ENCODE measurements at places on chromosomes 7 and 10.
A peak's percentile ranks its signal among the peaks of the same experiment; 100 is the strongest.

DNA sequence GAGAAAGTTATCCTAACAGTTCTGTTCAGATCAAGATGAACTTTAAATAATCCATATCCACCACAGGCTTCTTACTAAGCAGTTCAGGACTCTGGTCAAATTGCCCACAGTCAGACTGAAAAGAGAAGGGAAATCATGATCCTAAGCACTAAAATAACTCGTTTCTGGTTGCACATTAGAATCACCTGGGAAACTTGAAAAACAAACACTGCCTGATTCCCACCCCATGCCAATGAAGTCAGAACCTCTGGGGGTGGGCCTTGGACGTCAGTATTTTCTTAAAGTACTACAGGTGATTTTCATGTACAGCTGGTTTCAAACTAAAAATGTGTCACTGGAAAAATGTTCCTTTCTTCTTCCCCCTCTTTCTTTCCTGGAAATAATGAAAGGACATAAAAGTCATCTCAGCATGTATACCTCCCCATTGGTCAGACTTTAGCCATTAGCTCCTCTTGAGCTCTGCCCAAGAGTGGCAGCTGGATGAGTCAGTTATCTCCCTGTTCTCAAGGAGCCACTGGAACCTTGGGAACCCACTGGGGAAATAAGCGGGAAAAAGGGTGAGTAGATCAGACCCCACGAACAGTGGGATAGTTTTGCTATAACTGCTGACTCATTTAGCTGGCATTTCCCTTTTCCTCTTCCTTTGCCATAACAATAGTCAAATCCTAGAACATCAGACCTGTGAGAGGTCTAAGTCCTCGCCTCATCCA is 75.3 kb upstream of the IL6 start:
- no peak for DNase-seq

- no peak for DNase-seq
These were observed 50.3 kb downstream of the ATXN7L1 start for GRCh38 chr7:105826143-105826542.

DNA sequence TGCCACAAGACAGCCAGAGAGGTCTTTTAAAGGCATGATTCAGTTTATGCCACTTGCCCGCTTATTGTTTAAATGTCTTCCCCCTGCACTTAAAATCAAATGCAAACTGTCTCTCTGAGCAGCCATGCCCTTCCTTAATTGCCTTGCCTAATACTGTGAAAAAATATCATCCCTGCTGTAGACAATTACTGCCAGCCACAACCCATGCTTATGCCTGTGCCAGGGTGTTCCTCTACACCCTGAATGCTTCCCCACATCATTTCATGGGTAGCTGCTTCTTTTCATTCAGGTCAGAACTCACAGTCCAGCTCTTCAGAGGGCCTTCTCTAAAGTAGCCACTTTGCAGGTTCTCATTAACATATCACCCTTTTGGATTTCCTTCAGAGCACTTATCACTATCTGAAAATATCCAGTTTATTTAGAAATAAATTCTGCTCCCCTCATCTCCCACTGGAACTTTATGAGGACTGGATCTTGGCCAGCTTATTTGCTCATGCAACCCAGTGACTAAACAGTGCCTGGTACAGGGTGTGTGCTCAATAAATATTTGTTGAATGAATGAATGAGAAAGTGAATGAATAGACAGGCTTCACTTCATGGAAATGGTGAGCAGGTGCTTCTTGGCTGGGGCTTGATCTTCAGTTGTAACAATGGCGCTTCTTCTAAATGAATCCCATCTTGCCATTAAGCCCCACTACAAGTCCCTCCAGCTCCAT is 162.4 kb upstream of the MDFIC start:
- DNase-seq, result no peak

- no peak for DNase-seq
These were observed 388.5 kb upstream of the NFE2L3 start for GRCh38 chr7:25763463-25763860.

- DNase-seq, result no peak
These were observed 195.1 kb downstream of the HECW1 start for GRCh38 chr7:43307522-43307921.

GRCh38 chr10:178723-179122 is 43.5 kb downstream of the ZMYND11 start:
- no peak for DNase-seq

DNA sequence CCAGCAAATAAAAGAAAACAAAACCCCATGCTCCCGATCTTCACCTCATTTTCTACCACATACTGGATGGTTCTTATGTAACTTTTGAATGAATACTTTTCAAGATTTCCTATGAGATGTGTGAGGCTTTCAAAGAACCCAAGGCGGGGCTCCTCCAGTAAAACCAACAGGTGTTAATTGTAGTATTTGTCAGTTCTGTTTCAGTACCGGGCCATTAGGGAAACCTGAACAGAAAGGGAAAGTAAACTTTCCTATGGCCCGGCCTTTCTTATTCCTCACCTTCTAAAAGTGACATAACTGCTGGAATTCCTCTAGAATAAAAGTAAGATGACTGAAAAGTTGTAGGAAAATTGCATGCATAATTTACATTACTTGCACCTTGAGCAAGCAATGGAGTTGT is 672.9 kb downstream of the MAGI2 start:
- no peak for DNase-seq

DNA sequence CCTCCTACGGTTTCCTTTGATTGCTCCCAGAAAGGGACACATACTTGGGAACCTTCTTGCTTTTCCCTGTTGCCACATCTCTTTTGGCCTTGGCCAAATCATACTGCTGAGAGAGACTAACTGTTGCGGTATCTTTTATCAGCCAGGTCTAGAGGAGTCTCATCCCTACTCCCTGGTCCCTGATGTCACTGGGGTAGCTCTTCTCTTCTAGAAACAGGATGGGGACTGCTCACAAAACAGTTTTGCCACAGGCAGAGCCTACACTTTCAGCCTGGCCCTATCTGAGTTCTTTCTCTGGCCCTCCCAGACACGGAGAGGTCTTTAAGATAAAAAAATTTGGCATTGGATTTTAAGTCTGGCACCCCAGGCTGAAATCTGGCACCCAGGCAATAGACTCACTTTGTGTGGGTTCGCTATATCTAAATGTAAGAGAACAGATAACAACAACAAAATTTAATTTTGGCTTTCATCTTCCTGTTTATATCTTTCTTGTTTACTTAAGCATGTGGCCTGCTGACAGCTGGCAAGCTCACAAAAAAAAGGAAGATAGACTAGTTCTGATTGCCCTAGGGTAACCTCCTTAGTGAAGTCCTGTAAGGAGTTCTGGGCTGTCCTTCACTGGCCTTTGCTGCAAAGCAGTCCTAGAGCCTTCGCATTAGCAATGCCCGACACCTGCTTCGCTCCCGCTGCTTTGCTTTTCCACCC is 228.3 kb upstream of the NPVF start:
- DNase-seq, result peak; percentile 9

DNA sequence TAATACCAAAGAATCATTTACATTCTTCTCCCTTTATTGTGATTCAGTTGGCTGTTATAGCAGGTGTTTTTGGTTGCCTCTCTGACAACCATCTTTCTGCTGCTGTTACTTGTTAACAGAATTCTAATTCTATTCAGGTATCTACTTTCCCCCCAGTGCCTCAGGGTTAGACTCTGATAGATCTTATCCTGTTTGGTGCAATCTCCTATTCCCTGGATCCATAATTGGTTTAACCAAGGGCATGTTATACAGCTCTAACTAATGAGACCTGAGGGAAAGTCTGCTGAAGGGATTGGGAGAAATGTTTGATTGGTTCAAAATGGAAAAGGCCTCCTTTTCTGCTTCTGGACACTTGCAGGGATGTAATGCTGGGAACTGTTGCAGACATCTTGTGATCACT is 161.5 kb downstream of the GPR158 start:
- no peak for DNase-seq

- no peak for DNase-seq
These were observed 10.5 kb upstream of the ZNF212 start for GRCh38 chr7:149228831-149229471.

GRCh38 chr10:118911363-118911762 is 118.2 kb upstream of the NANOS1 start:
- DNase-seq, result peak; percentile 54

GRCh38 chr7:96188591-96188991 is 133.3 kb downstream of the SLC25A13 start:
- no peak for DNase-seq

- no peak for DNase-seq
These were observed 110.5 kb upstream of the GPR26 start for GRCh38 chr10:123555616-123556015.

- DNase-seq, result peak; percentile 10
These were observed 15.6 kb downstream of the SHH start for GRCh38 chr7:155796381-155797261.

- no peak for DNase-seq
These were observed 29.7 kb upstream of the SLC13A1 start for GRCh38 chr7:123229426-123229825.

GRCh38 chr7:95367606-95368005 is 28.6 kb downstream of the PON3 start:
- DNase-seq, result no peak

- DNase-seq, result no peak
These were observed 190.2 kb downstream of the REEP3 start for GRCh38 chr10:63711361-63711760.

DNA sequence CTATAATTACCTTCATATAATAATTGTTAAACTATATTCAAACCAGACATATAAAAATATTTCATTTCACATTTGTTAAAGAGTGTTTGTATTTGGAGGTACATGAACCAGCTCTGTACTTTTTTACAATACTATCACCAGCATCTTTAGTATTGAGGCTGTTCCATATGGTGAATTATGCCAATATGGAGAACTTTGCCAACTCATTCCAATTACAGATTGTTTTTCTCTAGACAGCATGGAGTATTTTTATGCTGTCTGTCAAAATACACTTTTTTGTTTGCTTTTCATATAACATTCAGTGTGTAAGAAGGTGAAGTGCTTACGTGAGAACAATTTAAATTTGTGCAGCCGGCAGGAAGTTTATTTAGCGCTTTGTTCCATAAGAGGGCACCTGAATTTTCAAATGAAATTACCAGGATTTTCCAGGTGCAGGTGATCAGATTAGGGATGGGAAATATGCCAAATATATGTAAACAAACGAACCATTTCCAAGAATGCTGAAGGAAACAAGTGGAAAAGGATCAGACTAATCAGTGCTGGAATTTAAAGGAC is 54.9 kb downstream of the SEMA3E start:
- DNase-seq, result no peak

- no peak for DNase-seq
These were observed 189.6 kb downstream of the CTTNBP2 start for GRCh38 chr7:117683430-117684175.

GRCh38 chr7:96308950-96309263 is 13.0 kb downstream of the SLC25A13 start:
- no peak for DNase-seq

DNA sequence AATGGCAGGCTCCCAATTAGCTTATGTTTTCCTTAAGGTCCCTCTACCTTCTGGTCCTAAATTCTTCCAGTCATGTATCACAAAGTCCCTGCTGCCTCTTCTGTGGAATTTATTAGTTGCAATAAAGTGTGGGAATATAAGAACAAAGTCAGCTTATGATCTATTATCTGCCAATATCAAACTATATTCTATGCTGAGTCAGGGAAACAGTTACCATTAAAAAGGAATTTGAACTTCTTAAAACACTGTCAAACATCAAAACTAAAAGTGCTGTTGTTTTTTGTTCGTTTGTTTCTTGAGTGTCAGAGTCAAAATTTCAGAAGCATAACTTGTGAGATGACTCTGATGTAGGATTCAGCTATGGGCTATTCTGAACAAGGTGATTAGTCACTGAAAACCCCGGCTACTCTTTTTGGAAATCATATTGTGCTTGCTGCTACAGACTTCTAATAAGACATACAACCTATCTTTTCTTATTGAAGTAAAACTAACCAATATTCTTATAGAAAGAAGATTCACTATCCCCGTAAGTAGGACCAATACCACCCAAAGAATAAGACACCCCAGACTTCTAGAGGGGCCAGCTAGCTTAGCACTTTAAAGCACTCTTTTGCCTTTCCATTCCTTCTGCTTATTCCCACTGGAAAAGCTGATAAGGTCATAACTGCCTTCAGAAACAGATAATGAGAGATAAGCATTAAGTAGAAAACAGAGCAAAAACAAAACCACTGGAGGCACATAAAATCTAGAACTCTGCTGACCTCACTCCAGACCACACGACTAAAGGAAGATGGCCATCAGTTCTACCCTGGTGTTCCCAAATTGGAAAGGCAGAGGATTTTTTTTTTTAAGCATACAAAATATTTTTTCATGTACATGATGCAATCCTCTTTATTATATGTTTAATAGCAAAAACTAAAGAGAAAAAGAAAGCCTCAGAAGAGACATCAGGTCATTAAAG is 370.6 kb downstream of the PARD3 start:
- DNase-seq, result peak; percentile 3

DNA sequence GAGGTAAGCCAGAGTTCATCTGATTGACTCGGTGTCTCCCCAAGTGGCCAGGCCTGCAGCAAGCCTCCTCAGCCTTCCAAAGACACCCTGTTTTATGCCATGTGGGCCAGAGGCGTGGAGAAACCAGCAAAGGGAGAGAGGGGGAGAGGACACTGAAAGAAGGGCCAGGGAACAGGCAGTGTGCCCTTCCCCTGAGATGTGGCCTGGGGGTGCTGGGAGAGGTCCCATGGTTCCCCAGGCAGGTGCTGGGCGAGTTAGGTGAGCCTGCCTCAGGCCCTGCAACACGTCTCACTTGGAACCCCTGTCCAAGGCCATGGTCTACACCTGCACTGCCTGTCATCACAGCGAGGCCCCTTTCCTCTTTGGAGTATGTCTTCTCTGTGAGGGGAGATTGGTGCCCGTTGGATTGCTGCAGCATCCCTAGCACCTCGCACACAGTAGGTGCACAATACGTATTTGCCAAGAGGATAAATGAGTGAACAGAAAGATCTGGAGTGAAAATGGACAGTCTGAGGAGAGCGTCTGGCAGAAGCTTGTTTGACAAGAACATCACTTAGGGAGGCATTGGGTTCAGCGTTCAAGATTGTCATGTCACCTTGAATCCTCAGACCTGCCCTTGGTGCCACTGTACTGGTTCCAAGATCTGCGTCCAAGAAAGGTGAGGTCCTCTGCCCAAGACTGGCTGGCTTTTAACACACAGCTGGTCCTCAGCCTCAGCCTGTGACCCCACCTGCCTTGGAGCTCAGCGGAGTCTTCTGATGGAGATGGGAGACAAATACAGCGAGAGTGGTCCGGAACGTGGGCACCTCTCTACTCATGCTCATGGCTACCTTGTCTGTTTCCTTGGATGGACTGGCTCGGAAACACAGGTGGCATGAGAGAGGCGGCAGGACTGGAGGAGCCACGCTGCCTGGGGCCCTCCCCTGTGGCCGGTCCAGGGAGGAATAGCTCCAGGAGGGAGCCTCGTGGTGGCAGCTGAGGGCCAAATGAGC is 39.8 kb upstream of the NUB1 start:
- DNase-seq, result no peak

GRCh38 chr7:116447436-116447835 is 52.1 kb upstream of the CAV2 start:
- no peak for DNase-seq
